ENCODE measurements at places on chromosomes 12 and 14. TPM values are rescaled to one million over a fixed set of nuclear protein-coding genes. Genes with fewer than 3 reads are reported as not detected.

DNA sequence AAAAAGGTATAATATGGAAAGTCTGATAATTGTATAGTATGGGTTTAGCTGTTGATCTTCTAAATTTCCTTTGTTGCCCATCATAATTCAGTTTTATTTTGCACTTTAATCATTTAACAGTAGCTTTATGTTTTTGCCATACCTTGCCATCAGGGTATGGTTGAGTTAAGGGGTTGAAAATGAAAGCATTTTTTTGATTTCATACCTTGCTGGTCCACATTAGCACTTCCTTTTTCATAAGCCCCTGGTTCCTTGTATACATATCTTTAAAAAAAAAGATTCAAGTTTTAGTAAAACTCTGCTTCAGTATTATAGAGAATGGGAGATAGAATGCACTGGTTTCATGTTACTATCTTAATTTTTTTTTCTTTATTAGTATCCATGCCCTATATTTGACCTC is 71.1 kb downstream of the MIPOL1 start:
- DNase-seq: no peak

DNA sequence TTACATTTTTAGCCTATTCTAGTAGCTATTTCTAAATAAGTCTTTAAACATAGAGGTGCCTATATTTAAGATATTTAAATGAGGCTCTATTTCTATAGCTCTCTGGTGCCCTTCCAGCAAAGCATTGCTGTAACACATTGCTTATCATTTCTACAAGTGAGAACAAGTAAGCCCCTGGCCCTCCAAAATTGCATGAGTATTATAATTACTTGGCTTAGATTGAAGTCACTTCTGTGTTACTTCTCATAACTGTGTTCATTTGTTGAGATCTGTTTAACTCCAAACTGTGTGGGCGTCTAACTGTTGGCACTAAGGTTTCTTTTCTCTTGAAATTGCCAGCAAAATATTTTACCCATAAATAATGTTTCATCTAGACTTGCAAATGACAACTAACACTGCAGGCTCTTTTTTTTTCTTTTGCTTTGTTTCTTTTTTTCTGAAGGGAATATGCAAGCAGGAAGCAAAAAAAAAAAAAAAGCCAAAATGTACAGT is 66.5 kb downstream of the DAD1 start:
- no peak for DNase-seq

Gene IRAK3
- 0.53 TPM for polyA plus RNA-seq

GRCh38 chr14:103115845-103116572 is 7.3 kb upstream of the TNFAIP2 start:
- DNase-seq: no peak

Gene KLRF1
- polyA plus RNA-seq: 0.50 TPM

Gene IL22
- not detected for polyA plus RNA-seq

Gene ZDHHC22
- 17.6 TPM for polyA plus RNA-seq

DNA sequence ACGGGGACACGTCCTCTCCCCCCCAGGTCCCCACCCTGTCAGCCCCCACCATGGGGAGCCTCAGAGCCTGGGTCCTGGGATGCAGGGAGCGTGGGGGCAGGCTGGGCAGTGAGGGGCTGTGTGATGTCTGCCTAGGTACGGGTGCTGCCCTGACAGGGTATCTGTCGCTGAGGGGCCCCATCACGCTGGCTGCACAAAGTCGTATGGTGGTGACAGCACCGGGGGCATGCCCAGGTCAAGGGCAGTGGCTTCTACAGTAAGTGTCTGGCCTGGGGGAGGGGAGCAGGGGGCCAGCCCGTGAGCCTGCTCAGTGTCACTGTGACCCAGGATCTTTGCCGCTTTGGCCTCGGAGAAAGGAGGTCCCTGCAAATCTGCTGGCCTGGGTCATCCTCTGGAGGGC is 23.3 kb downstream of the PAPLN start:
- DNase-seq: no peak

DNA sequence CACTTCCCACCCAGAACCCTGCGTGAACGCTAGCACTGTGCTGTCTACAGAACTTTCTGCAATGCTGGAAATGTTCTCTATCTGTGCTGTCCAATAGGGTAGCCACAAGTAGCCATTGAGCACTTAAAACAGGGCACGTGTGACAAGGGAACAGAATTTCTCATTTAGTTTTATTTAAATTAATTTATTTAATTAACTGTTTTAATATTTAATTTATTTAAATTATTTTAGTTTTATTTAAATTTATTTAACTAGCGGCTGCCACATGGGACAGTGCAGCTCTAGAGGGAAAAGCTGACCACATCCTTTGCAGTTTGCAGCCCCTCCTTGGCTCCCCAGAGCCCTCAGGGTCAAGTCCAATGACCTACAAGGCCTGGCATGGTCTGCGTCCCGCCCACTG is 35.0 kb upstream of the CORO1C start:
- DNase-seq: no peak

Gene SLC2A3
- polyA plus RNA-seq: 199 TPM

Gene KCNC2
- polyA plus RNA-seq: not detected

Gene PLCZ1
- not detected for polyA plus RNA-seq

All from GM23338 (cell line).